M059J (cell line): ENCODE measurements at places on chromosomes 16 and 17. TPM values are rescaled to one million over a fixed set of nuclear protein-coding genes. Genes with fewer than 3 reads are reported as not detected.

DNA sequence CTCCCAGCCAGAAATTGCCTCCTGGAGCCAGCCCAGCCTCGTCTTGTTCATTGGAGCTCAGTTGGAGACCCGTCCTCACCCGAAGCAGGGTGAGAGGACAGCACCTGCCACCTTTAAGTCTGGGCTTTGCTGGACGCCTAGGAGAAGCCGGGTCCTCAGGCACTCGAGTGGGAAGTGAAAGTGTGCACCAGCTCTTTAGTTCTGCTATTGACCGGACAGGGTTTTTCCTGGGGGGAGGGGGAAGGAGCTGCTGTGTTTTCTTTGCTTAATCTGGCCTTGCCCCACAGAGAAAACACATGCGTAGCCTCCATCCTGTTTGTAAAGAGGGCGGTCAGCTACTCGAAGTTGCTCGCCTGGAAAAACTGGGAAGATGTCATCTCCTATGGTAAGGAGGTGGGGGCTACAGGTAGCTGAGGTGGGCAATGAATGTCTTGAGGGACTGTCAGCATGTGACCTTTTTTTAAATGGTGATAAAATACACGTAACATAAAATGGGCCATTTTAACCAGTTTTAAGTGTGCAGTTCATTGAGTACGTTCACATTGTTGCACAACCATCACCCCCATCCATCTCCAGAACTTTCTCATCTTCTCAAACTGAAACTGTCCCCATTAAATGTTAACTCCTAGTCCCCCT lies 34.4 kb downstream of the CMIP start:
- DNase-seq = no peak

Gene CCL5
- 36.1 and 37.6 TPM in 2 replicates for total RNA-seq

DNA sequence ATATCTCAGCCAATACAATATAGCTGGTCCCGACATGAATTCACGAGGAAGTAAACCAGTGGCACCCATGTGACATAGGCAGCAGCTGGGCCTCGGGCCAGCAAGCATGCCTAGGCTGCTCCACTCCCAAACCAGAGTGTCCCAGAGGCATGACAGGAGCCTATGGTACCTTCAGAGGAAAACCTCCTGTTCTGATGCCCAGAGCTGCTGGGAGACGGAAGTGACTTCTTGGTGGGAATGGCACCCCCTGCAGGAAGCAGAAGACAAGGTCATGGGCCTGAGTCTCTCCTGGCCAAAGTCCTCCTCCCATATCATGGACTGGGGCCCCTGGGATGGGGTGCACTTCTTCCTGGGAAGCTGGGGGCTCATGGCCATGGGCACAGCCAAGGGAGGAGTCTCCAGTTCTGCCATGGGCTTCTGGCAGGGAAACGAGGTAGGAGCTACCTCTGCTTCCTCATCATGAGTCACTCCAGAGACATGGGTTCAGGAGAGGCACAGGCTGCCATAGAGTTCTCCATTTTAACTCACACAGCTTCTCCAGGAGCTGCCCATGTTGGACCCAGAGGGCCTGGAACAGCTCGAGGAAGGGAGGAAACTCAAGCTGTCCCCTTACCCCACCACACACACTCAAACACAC lies 13.4 kb downstream of the FBF1 start:
- DNase-seq = no peak

Gene DNAAF1
- not detected in 2 replicates for total RNA-seq

DNA sequence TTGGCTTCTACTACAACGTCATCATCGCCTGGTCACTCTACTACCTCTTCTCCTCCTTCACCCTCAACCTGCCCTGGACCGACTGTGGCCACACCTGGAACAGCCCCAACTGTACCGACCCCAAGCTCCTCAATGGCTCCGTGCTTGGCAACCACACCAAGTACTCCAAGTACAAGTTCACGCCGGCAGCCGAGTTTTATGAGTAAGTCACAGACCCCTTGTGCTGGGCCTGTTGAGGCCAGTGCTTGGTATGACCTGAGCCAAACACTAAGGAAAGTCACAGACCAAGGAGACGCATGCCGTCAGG lies 16.1 kb downstream of the SLC6A2 start:
- no peak for DNase-seq

GRCh38 chr16:566475-567372 lies at the start of gene NHLRC4:
Gene NHLRC4, plus strand, starts transcription at chr16:567005. Its CDS starts 1,043 bp downstream, at chr16:568048.
- peak; percentile 33 for DNase-seq

DNA sequence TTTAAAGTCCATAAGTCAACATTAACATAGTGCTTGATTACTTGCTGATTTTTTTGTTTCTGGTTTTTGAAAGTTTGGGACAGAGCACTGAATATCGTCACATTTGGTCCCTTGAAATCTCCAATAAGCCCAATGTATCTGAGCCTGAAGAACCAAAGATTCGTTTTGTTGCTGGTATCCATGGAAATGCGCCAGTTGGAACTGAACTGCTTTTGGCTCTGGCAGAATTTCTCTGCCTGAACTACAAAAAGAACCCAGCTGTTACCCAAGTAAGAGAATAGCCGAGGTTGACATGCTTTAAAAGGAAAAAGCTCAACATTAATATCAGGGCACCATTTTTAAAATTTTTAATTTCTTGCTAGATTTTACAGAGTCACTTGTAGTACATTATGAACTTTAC lies 27.7 kb upstream of the GOSR1 start:
- no peak for DNase-seq

DNA sequence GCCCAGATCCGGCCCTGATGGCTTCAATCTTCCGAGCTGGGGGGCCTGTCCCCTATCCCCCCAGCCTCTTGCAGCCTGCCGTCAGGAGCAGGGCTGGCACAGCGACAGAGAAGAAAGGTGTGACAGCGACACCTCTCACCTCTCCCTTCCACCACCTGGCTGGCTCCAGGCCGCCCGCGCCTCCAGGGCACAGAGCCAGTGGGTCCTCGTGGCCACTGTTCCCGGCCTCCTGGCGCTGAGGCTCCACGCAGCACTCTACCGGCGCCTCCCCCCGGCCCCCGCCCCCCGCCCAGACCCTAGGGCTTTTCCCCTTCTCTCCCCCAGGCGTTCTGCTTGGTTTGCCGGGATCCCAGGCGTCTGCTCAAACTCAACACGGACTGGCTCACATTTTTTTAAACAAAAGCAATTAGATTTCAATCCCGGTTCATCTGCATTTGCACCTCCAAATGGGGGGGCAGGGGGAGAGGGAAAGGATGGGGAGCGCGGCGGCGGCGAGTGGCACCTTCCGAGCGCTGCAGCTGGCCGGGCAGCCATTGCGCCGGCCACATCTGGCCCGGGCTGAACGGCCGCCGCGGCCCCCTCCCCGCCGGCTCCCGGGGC lies 12.8 kb upstream of the CBX8 start:
- no peak for DNase-seq

DNA sequence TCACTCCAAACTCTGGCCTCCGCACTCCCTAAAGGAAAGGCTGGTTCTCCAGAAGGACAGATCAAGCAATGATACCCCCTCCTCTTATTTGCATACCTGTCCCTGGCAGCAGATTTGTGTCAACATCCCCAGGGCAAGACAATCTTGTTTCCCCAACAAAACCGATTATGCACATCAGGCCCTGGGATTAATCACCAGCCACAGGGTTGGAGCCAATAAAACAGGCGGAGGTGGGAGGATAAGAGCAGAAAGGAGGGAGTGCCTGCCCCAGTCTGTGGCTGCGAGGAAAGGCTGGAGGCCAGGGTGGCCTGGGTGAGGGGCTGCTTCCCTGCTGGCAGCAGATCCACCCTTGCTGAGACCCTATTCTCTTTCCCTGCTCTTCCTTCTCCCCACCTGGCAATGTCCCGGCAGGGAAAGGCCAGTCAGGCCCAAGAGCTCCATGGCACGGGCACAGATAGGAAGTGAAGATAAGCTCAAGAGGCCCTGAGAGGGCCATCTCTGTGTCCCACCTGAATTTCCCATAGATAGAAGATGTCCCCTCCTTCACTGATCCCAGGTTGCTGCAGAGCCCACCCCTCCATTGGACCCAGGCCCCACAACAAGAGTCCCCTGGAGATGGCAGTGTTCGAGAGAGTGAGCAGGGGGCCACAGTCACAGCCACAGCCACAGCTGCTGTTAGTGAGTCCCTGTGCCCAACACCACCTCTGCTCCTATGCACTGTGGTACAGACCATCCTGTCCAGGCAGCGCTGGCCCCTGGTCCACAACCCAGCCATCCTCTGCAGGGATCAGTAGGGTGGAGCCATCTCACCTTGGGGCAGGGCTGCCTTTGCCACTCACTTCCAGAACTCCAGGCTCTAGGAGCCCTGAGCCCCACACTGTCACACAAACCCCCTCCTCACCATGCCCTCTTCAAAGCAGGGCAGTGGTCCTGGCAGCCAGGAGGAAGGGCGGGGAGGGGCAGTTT lies 137.5 kb downstream of the SDK2 start:
- no peak for DNase-seq

Gene DHRS7C
- not detected in 2 replicates for total RNA-seq

GRCh38 chr16:87227296-87227951 lies 89.8 kb downstream of the C16orf95 start:
- peak; percentile 55 for DNase-seq

Gene KRT9
- total RNA-seq = not detected in 2 replicates

GRCh38 chr17:12391468-12391867 lies 274.2 kb upstream of the MYOCD start:
- DNase-seq = peak; percentile 48

DNA sequence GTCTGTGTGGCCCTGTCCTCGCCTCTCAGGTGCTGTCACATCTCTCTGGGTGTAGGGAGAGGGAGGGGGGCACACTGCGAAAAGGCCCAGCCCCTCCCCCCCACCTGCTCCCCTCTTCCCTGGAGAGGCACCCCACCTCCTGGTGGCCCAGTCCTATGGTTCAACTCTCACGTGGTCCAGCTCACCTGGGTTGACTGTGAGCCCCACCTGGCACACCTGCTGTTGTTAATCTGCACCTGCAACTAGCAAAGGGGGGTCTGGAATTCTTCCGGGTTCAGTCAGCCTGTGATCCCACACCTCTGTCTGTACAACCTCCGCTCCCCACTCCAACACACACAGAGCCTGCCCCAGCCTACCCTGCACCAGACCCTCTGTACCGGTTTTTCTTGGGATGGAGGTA lies 2.0 kb upstream of the SYNGR2 start:
- DNase-seq = no peak

- DNase-seq = no peak
Measured at GRCh38 chr16:64133366-64133765, 988.5 kb downstream of the CDH11 start.

- no peak for DNase-seq
Measured at GRCh38 chr17:76996741-76997694, 128.8 kb downstream of the MGAT5B start.

Gene SEPTIN1
- total RNA-seq = 0.17 TPM in 1 of 2 replicates, not detected in the other

- DNase-seq = peak; percentile 33
Measured at GRCh38 chr16:14109782-14110727, 38.9 kb downstream of the MRTFB start.

DNA sequence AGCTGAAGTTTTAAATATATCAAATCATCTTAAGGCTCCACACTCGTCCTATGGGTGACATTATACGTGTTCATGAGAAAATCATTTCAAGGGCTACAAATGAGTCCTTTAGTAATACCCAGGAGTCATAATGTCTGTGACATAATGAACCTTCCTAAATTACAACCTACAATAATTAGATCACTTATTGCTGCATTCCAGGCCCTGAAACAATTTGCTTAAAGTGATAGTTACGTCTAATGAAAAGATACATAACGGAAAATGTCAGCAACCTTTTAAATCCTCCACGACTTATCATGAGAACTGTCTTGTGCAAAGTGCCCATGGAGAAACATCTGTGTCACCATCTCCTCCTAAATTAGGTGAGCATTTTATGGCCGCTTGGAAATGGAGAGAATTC lies 43.4 kb downstream of the IRX3 start:
- DNase-seq = no peak

DNA sequence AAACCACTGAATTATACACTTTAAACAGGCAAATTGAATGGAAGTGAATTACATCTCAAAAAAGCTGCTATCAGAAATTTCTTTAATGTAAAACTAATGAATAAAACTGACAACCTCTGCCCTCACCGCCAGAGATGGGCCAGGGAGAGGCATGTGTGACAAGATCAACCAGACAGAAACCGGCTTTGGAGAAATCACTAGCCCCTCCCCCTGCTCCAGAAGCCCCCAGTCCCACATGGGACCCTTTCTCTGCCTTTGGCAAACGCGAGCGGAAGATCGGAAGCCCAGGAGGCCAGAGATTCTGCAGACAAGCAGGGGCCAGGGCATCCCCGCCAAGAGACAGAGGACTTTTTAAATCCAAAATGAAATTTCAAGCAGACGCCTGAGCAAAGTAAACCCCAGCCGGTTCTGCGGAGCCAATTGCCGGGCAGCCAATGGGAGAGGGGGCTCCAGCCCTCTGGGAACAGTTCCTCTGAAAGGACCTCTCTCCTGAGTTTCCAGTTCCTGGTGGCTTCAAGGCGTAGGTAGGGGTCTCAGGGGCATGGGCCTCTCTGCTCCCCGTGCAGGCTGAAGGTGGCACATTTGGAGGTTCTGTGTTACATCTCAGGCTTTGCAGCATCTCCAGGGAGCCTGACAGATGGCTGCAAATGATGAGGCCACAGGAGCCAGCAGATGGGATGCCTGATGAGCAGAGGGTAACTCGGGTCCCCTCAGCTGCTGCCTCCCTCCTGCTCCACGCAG lies 118.1 kb downstream of the GSG1L start:
- DNase-seq = no peak

Gene OR2C1
- not detected in 2 replicates for total RNA-seq

Gene TBX21
- total RNA-seq = not detected in 2 replicates

Gene TLCD3B
- 0.42 TPM in 1 of 2 replicates, not detected in the other for total RNA-seq

Gene KRT25
- not detected in 2 replicates for total RNA-seq

- no peak for DNase-seq
Measured at GRCh38 chr16:84291226-84291625, 3.5 kb upstream of the WFDC1 start.

GRCh38 chr16:85360323-85361277 lies 248.3 kb upstream of the CIBAR2 start:
- no peak for DNase-seq

Gene WSCD1
- total RNA-seq = not detected in 2 replicates

- peak; percentile 50 for DNase-seq
Measured at GRCh38 chr17:29619251-29619650, 3.5 kb downstream of the CORO6 start.
